ENCODE measurements at places on chromosomes 3 and 15.

GRCh38 chr3:133709139-133709750, 36.9 kb upstream of the TF start:
- no peak for DNase-seq

- DNase-seq = peak; percentile 50
Observed at GRCh38 chr15:98649472-98650416, 1.4 kb downstream of the IGF1R start.

- DNase-seq = no peak
Observed at GRCh38 chr3:127105587-127105986, 87.3 kb upstream of the PRR23E start.

DNA sequence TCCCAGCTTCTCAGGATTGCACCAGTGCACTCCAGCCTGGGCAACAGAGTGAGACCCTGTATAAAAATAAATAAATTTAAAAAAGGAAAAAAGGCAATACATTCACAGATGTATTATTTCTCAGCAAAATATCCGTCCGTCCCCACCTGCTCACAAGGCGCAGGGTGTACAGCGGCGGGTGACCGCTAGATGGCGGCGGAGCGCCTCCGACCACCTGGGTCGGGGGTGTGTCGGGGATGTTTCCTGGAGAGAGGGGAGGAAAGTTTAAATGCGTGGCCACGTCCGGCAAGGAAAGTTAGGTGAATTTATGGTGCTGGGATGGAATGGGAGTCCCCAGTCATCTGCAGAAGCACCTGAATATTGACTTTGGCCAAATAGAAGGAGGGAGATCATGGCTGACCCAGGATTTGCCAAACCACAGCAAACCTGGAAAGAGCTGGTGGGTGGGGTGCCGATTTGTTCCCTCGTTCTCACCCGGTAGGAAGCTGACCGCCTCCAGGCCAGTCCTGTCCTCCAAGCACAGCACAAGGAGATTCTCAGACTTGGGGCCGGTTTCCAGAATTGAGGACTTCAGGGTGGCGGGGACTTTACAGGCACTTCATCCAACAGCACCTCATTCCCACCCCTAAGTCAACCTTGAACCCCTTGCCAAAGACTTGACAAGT, 88.3 kb downstream of the TMEM266 start:
- peak; percentile 42 for DNase-seq

- no peak for DNase-seq
Observed at GRCh38 chr3:169541528-169541927, 122.0 kb downstream of the MECOM start.

GRCh38 chr3:122619040-122619439, 41.6 kb downstream of the PARP15 start:
- DNase-seq = no peak

GRCh38 chr15:40754574-40754882, 526 bp downstream of the RMDN3 start:
- DNase-seq = peak; percentile 30

DNA sequence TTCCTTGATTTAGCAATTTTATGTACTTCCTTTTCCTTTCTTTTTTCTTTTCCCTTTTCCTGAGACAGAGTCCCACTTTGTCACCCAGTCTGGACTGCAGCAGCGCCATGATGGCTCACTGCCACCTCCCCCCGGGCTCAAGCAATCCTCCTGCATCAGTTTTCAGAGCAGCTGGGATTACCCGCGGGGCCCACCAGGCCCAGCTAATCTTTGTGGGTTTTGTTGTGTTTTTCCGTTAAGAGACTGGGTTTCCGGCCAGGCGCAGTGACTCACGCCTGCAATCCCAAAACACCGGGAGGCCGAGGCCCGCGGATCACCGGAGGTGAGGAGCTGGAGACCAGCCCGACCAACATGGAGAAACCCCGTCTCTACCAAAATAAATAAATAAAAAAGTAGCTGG, 17.7 kb downstream of the GOLGA8S start:
- DNase-seq = no peak

DNA sequence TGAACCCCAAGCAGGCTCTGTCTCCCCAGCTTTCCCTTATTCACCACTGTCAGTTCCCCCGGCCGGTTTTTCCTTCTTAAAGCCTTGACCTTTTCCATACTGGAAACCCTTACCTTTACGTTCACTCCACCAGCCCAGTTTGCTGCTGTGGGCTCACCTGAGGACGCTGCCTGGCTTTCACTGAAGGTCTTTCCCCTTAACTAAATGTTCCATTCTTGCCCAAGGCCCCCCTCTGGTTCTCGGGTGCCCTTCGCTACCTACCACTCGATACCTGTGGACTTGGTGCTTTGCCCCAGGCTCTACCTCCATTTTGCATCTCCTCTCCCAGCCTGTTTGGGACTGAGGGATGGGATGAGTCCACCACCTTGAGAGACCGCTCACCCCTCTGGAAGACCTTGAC, 851 bp downstream of the AP2M1 start:
- DNase-seq = peak; percentile 10

GRCh38 chr3:73451301-73451944, 173.3 kb downstream of the PDZRN3 start:
- DNase-seq = peak; percentile 16

DNA sequence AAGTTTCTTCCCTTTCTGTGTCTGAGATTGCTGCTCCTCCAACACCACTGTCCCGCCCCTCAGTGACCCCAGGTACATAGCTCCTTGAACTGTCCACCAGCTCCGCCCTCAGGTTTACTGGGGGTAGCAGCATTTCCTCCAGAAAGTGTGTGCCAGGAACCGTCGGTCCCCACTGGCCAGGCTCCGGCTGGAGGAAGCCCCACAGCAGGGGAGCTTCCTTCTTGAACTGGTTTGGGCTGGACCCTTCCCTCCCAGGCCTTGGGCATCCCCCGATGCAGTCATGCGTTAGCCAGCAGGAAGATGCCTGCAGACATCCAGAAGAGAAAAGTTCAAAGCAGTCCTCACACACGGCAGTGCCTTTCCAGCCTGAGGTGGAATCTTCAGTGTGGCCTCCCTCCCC, 19.7 kb downstream of the PAK6 start:
- DNase-seq = peak; percentile 34

- DNase-seq = peak; percentile 26
Observed at GRCh38 chr3:145094355-145094941, 1066.5 kb downstream of the PLOD2 start.

DNA sequence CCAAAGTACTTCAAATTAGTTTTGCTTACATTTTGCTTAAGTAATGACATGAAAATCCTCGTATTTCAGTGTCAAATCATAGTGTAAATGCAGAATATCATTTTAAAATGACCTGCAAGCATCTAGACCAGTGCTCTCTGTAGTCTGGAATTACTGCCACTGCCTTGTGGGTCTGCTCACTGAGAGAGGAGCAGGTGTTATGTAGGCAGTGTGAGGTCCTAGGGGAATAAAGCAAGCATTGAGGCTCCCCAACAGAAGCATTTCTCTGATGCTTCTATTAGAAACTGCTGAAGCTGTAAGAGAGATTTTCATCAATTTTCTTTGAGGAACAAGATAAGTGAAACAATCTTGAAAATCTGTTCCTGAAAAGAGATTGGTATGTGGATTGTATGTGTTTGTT, 253.2 kb downstream of the BBX start:
- no peak for DNase-seq

- no peak for DNase-seq
Observed at GRCh38 chr15:65096481-65097385, 18.3 kb downstream of the UBAP1L start.

GRCh38 chr15:83303535-83303934, 19.1 kb upstream of the BNC1 start:
- no peak for DNase-seq

- peak; percentile 80 for DNase-seq
Observed at GRCh38 chr3:194333212-194333980, 17.7 kb downstream of the CPN2 start.

- no peak for DNase-seq
Observed at GRCh38 chr3:148162132-148162531, 535.6 kb upstream of the AGTR1 start.

DNA sequence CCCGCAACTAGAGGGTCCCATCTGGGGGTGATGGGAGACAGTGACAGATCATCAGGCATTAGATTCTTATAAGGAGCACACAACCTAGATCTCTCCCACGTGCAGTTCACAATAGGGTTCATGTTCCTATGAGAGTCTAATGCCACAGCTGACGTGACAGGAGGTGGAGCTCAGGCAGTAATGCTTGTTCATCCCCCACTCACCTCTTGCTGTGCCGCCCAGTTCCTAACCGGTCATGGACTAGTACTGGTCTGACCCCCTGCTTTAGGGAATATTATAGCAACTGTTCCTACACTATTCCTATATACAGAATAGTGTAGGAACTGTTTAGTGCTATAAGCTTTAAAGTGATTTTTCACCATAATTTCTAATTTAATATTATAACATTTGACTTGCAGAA, 128.1 kb upstream of the AZI2 start:
- no peak for DNase-seq

GRCh38 chr15:91515188-91515754, 338.2 kb upstream of the SLCO3A1 start:
- peak; percentile 94 for DNase-seq

GRCh38 chr15:88990185-88990679, 77.1 kb upstream of the MFGE8 start:
- no peak for DNase-seq

- no peak for DNase-seq
Observed at GRCh38 chr3:30186741-30187219, 419.6 kb upstream of the TGFBR2 start.

GRCh38 chr3:2784627-2785026, 325.5 kb downstream of the IL5RA start:
- no peak for DNase-seq

GRCh38 chr3:148763986-148764935, 63.4 kb upstream of the CPB1 start:
- DNase-seq = no peak

GRCh38 chr3:43691120-43691995, 620 bp downstream of the ABHD5 start:
- peak; percentile 85 for DNase-seq

DNA sequence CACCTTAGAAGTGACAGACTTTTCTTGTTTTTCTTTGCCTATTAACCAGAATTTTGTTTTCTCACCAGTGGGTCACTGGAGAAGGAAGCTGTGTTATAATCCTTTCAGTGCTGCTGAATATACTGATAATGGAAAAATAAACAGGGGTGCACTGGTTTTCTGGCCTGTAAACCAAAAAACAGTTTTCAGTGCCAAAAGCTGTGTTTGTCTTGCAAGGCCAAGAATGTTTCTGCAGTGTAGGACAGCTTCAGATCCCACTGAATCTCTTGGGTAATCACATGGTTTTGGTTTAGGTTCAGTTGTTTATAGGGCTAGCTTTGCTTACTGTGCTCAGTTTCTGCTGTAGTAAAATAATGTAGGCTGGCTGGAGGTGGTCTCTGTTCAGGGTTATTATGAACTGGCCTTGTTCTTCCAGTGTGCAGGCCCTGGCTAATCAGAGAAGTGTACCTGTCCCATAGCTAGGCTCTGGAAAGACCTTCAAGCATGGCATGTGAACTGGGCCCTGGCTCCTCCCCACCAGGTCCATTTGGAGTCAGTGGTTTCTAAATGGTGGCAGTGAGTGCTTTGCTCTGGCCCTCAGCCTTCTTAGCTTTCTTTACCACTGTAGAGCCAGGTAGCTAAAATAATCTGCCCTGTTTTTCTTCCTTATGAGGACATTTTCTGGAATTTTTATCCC, 18.7 kb downstream of the PDE8A start:
- DNase-seq = no peak

DNA sequence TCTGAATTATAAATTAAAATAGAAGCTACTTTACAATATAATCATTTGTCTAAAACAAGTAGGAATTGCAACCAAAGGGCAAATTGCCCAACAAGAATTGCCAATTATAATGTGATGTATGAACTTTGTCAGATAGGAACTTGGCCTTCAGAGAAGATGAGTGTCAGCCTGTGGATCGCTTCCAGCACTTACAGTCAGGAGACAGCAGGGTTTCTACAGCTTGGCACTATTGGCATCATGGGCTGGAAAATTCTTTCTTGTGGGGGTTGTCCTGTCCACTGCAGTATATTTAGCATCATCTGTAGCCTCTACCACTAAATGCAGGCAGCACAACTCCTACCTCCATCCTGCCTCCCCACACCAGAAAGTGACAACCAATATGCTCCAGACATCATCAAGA, 48.1 kb upstream of the CRBN start:
- DNase-seq = no peak

DNA sequence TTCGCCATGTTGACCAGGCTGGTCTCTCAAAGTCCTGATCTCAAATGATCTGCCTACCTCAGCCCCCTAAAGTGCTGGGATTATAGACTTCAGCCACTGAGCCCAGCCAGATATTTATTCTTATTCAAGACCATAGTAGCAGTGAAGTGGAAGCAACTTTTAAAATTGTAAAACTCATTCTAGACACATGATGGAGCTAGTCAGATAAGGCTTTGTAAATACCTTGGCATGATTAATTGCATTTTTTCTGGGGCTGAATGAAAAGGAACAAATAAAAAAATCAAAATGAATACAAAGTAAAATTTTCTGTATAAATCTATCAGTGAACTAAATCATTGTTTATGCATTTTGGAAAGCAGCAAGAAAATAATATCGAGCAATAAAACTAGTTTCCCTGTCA, 4.1 kb upstream of the MYO1E start:
- peak; percentile 36 for DNase-seq

DNA sequence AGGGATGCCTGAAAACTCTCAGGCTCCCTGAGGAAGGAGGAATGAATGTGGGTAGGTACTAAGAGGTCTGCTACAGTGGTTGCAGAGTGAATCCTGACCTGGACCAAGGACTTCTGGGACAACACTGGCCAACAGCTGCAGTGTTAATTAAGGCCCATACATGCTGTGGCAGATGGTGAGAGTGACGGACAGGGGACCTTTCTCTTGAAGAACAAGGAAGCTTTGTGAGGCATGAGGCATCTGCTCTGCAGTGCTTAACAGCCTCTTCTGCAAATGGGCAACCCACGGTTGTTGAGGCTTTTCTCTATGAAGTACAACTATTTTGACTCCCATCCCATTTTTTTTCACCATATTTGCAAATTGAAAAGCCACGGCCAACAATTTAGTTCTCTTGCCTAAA, 26.6 kb upstream of the ACAN start:
- DNase-seq = no peak

DNA sequence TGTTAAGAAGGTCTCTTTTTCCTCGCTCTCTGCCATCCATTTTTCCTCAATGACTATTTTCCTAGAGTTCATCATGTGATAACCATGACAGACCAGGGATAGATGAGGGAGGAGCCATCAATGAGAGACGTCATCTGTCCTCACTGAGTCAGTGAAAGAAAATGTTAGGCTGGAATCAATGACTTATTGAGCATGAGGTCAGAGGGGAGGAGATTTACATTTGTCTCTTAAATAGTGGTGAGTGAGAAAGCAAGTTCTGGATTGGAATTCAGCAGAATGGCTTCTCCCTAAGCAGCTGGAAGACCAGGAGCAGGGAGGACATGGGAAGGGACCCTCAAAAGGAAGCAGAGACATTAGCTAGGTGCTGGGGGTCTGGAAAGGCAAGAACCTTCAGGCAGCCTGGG, 28.2 kb upstream of the USP3 start:
- DNase-seq = peak; percentile 99

DNA sequence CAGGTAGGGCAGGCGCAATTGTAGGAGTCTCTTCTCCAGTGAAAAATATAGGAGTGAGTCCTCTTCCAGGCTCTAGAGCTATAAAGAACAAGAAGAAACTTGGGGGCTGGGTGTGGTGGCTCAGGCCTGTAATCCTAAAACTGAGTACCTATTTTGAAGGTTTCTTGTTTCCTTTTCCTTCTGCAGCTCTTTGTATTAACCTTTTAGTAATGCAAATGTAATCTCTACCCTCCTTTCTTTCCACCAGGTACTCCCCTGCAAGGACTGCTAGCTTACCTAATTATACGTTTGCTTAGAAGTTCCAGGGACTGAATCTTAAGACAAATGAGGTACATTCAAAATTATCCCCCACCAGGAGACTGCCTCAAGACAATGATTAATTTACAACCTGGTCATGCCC, 75.9 kb downstream of the CD47 start:
- no peak for DNase-seq

- no peak for DNase-seq
Observed at GRCh38 chr3:10542518-10542917, 37.1 kb upstream of the ATP2B2 start.

All from kidney tubule cell (primary cell).